ENCODE measurements at places on chromosomes 1 and 21.
A peak's percentile ranks its signal among the peaks of the same experiment; 100 is the strongest.

DNA sequence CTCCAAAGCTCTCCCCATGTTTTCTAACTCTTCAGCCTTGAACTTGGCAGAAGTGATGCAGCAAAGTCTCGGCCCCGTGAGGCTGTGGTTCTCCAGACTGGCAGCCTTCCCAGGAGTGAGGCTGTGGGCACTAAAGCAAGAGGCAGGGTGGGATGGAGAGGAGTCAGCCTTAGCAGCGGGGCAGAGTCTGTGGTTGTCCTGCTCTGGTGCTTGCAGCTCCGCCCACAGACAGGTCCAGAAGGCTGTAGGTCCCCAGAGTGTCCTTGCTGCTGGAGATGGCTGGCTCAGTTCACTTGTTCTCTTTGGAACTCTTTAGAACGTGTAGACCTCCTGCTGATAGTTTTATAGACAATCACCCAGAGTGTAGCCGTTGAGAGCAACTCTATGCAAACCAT is 142.6 kb downstream of the AJAP1 start:
- H3K27me3 ChIP-seq, result no peaks in the 10 kb centered on the region
- H3K4me3 ChIP-seq, result no peak overlapping the region
- H3K4me1 ChIP-seq, result no peaks in the 10 kb centered on the region
- no peak for DNase-seq
- no peaks in the 10 kb centered on the region for H3K36me3 ChIP-seq

- H3K27ac ChIP-seq, result no peak overlapping the region
- H3K27me3 ChIP-seq, result no peaks in the 10 kb centered on the region
- DNase-seq, result no peak
- H3K4me3 ChIP-seq, result no peak overlapping the region
- no peaks in the 10 kb centered on the region for H3K4me1 ChIP-seq
These were observed 1652.0 kb downstream of the MRPL39 start for GRCh38 chr21:23955135-23955843.

GRCh38 chr1:6486433-6487011 is 4.9 kb downstream of the PLEKHG5 start:
- DNase-seq, result peak; percentile 89
- H3K27me3 ChIP-seq, result no peaks in the 10 kb centered on the region
- H3K36me3 ChIP-seq, result no peaks in the 10 kb centered on the region
- no peak overlapping the region for H3K4me3 ChIP-seq
- no peaks in the 10 kb centered on the region for H3K4me1 ChIP-seq

- peak; percentile 38 for DNase-seq
- H3K27ac ChIP-seq, result peak overlapping the region; percentile 85
- peaks cover 11% of the 10 kb centered on the region for H3K4me1 ChIP-seq
- H3K27me3 ChIP-seq, result no peaks in the 10 kb centered on the region
These were observed 2.2 kb downstream of the LMO4 start for GRCh38 chr1:87330885-87331364.
